Stimulated activated CD4-positive, alpha-beta T cell treated with anti-CD3 and anti-CD28 coated beads, Interleukin-15, amount 100 ng/mL, for 24 hours (primary cell): ENCODE measurements at places on chromosomes 2 and 18.

- DNase-seq, result no peak
Observed at GRCh38 chr2:157833721-157834120, 42.4 kb downstream of the ACVR1 start.

GRCh38 chr2:230578106-230578505, 134.5 kb upstream of the CAB39 start:
- no peak for DNase-seq

DNA sequence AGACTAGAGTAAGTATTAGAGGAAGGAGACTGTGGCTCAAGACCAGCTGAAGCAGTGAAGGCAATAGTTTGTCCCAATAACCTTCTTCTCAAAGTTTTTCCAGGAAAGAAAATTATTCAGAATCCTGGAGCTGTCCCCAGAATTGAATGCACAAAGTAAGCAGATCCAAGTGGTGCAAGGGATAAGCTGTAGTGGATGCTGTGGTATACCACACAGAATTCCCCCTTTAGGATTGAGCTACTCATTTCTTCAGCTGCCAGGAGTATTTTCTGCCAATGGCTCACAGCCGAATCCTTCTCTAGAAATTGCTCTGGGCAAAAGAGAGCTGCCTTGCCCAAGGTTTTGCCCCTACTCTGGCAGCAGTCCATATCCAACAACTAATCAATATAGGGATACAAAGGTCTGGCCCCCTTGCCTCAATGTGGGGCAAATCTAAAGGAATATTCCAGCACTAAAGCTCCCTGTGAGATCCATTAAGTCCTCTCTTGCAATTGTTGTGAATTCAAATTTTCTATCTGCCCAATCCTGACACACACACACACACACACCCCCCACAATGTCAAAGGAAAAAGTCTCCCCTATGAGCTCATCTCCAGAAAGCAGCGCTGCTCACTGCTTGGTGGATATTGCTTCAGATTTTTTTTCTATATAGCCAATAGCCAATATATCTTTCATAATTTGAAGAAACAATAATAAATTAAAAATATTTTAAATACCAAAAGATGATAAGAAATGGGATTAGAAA, 18.4 kb upstream of the TCF7L1 start:
- DNase-seq, result no peak

GRCh38 chr18:58394602-58395425, 234.1 kb downstream of the ALPK2 start:
- no peak for DNase-seq

DNA sequence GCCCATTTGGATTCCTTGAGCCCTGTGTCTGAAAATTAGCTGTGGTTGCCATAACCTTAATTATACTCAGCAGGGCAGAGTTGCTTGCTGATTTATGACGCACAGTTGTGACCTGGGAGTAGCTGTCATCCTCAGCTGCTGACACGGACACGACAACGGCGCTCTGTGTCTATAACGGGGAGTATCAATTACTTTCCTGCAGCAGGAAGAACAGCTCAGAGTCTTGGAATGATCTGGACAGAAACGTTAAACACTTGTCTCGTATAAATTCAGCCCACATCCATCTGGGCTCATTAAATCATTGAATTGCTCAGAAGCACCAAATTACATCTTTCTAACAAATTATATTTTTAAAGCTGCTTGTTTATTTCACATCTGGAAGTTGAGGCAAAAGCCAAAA, 116.3 kb downstream of the SEPTIN10 start:
- no peak for DNase-seq

- DNase-seq, result no peak
Observed at GRCh38 chr2:216426166-216426777, 14.0 kb downstream of the SMARCAL1 start.
